ENCODE measurements at places on chromosomes 11 and 22.

- DNase-seq = no peak
Observed at GRCh38 chr11:108734283-108734682, 69.4 kb downstream of the DDX10 start.

GRCh38 chr11:117734601-117735024 is 62.4 kb downstream of the DSCAML1 start:
- no peak for DNase-seq

- no peak for DNase-seq
Observed at GRCh38 chr11:68686486-68686885, 2.1 kb downstream of the GAL start.

- DNase-seq = no peak
Observed at GRCh38 chr11:112172362-112172994, 2.8 kb upstream of the BCO2 start.

- no peak for DNase-seq
Observed at GRCh38 chr11:34179026-34179675, 73.7 kb downstream of the NAT10 start.

DNA sequence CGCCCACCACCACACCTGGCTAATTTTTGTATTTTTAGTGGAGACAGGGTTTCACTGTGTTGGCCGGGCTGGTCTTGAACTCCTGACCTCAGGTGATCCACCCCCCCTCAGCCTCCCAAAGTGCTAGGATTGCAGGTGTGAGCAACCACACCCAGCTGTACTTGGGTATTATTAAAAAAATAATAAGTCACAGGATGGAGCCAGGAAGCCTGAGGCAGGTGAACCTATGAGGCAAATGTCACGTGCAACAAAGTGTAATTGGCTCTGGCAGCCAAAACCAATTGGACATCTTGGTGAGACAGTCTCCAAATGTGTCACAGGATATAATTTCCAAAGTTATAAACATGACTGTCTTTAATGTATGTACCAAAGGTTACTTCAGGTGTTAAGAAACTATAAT is 24.0 kb upstream of the MALAT1 start:
- no peak for DNase-seq

- no peak for DNase-seq
Observed at GRCh38 chr22:37742376-37743171, 45.7 kb downstream of the TRIOBP start.

- no peak for DNase-seq
Observed at GRCh38 chr11:89267660-89268302, 90.1 kb downstream of the TYR start.

DNA sequence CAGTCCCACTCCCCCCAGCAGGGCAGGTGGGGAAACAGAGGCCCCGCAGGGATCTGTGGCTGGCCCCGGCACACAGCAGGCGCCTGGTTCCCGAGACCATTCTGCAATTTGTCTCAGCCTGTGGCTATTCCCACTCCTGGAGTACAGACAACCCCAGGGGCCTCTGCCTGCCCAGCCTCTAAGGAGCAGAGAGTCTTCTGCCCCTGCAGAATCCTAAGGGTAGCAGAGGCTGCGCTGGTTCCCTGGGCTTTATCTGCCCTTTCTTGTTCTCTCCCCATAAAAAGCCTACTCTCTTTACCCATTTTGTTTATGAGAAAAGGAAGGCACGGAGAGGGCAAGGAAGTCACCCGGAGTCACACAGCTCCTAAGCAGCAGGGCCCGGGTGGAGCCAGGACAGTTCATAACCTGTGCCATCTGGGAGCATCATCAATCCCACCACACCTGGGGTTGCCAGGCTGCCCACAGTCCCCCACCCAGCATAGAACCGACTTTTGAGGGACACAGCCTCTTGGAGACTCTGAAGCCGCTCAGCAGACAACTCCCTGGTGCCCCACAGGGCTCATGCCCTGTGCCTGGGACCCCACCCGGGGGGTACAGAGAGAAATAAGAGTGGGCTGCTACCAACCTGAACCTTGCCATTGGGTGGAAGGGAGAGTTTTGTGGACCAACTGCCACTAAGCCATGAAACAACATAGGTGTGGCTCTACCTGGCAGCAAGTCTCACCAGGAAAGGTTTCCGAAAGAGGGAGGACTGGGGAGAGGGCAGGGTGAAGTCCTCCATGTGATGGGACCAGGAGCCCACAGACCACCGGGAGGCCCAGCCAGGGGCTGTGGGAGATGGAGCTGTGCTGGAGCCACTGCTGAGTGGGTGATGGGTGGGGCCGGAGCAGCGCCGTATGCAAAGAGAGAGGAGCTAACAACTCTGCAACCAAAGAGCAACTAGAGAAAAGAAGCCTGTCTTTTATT is 17.2 kb upstream of the LINC01488 start:
- DNase-seq = no peak

DNA sequence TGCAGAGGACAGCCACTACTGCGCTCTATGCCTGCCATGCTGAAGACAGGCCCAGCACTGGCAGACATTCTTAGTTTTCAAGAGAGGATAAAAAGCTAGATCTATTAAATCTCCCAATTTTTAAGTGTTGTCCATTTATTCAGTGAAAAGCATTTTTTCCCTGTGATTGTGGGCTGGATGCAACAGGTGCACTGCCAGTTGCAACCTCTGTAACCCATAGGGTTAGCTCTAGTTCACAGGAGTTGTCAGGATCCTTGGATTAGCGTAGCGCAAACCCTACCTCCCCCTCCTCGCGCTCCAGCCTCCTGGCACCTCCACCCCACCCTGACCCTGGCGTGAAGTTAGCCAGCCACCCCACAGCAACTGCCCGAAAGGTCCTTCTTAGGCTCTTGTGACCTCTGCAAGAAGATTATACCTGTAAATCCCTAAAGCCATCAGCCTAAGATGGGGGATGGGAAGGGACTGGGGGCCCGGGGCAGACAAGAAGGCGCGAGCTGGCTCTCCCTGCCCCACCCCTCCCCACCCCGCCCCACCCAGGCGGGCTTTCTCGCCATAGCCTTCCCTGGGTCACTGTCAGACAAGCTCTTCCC is 30.9 kb downstream of the EIF3F start:
- no peak for DNase-seq

- no peak for DNase-seq
Observed at GRCh38 chr11:61635787-61636186, 44.4 kb upstream of the DAGLA start.

DNA sequence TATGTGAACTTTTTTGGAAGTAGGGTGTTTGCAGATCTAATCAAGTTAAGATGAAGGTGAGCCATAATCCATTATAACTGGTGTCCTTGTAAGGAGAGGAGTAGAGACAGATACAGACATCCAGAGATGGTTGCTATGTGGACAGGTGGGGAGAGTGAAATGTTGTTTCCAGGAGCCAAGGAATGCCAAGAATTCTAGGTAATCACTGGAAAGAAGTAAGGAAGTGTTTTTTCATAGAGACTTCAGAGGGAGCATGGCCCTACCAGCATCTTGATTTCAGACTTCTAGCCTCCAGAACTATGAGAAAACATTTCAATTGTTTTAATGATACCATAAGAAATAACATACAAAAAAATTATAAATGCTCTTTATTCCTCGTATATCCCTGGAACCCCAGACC is 320.5 kb upstream of the ANO3 start:
- no peak for DNase-seq

- DNase-seq = no peak
Observed at GRCh38 chr22:49738566-49738965, 89.1 kb downstream of the BRD1 start.

GRCh38 chr11:19571906-19572305 is 140.7 kb upstream of the NAV2 start:
- DNase-seq = no peak
